ENCODE measurements at places on chromosomes 3 and 15.

GRCh38 chr3:125079675-125080045 lies 23.9 kb upstream of the HEG1 start:
- no peak for DNase-seq

DNA sequence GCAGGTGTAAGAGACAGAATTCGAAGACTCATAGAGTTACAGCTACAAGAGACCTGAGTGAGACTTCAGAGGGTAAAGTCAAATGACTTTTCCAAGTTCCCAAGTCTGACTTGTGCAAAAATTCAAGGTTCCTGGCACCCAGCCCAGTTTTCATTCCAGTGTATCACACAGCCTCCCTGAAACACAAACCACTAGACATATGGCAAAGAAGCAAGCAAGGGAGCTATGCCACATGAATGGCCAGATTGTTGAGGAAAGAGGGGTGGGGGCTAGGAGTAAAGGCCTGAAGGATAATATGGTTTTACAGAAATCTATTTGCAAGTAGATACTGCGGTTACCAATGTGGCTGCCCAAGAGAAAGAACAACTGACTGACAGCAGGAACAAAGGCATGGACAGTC lies 301.2 kb downstream of the MECOM start:
- no peak for DNase-seq

- DNase-seq: no peak
These were observed 519 bp downstream of the ABHD6 start for GRCh38 chr3:58237941-58238681.

DNA sequence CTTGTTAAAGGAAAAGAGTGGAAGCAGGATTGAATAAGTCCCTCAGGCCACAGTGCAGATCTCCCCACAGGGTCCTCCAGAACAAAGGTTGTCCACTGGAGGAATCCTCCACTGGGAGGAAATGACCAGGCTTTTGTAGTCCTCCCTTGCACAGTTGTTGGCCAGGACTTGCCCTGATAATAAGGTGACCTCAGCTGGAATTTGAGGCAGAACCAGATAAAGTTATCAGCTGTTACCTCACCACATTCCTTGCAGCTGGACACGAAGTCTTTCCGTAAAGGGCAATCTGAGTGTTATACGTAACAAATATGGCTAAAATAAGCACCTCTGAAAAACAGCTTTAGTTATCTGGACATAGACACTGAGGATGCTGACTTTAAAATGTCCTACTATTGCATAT lies 83.5 kb upstream of the NAALADL2 start:
- DNase-seq: no peak

DNA sequence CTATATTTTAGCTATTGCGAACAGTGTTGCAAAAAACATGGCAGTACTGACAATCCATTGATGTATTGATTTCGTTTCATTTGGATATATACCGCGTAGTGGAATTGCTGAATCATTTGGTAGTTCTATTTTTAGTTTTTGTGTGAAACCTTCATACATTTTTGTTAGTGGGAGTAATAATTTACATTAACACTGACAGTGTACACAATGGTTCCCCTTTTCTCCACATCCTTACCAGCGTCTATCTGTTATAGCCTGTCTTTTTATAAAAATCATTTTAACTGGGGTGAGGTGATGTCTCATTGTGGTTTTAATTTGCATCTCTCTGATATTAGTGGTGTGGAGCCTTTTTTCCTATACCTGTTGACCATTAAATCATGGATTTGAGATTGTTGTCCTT lies 392.4 kb upstream of the ALCAM start:
- no peak for DNase-seq

DNA sequence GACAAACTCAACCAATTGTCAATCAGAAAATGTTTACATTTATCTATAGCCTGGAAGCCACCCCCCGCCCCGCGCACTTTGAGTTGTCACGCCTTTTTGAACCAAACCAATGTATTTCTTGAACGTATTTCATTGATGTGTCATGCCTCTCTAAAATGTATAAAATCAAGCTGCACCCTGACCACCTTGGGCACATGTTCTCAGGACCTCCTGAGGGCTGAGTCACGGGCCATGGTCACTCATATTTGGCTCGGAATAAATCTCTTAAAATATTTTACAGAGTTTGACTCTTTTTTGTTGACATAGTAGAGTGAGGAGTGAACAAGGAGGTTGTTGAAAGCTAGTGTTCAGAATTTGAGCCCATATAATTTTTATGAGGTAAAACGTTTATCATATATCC lies 6.5 kb downstream of the MCTP2 start:
- no peak for DNase-seq

DNA sequence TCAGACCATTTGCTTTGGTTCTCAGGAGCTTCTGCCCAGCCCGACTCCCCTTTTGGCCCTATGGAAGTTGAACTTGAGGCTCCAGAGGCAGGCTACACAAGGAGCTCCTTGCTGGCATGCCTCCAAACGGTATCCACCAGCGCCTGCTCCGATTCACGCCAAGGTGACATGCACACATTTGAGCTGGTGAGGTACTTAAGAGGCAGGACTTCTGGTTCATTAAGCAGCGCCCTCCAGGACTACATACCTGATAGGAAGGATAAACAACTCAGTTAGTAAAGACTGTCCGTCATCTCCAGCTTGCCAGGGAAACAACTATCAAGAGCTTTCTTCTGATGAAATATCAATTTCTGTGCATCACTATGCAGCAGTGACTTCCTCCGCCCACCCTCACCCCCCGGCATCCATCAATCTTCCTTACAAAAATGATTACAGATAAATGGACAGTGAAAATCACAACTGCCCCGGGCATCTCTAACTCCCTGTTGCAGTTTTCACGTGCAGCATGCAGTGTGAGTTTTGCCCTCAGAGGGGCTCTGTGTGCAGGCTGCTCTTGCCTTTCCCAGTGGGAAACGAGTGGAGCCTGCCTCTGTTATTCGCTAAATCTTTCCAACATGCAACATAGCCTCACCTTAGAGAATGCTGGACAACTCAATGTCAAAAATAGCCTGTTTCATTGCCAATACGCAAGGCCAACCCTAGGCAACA lies 122.9 kb downstream of the ARRDC4 start:
- no peak for DNase-seq

- no peak for DNase-seq
These were observed 71.6 kb upstream of the ZNF280D start for GRCh38 chr15:56804938-56805337.

- DNase-seq: no peak
These were observed 24.9 kb downstream of the VPS13C start for GRCh38 chr15:62035256-62035924.

DNA sequence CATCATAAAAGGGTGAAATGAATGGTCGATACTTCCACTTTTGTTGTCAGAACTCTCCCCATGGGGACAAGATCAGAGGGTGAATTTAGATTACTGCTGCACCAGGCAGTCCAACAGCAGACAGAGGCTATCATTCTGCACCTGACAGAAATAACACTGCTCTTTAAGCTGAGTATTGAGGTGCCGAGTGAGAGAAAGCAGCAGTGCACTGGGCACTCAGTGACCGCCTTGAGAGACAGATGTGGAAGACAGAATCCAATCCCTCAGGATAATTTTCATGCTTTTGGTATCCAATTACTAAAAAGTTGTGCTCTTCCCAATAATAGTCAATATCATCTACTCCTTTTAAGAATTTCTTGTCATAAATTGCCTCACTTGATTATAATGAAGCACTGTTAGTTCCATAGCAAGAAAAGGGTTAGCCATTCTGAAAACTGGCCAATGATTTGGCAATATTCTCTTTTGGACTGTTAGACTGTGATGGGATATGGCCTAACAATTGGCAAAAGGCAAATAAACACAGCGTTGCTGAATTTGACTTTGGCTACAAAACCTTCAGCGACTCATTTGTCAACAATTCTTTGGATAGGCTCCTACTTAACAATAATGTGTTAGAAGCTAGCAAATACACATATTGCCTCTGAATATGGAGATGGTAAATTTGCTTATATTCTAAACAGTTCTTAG lies 5.5 kb downstream of the FGF7 start:
- no peak for DNase-seq

DNA sequence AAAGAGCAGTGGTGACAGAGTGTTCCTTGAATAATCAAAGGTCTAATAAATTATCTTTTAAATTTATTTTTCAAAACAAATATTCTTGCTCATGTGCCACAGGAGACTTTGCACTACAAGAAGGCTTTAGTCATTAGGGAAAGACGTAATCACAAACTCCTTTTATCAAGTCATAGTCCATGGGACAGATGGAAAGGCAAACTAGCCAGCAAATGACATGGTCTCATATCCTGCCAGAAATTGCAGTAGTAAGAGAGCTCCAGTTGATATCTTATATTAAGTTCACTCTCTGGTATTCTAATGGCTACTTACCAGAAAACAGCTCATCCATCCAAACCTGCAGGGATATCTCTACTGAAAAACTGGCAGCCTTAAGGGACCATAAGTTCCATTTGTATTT lies 225.0 kb upstream of the TP63 start:
- DNase-seq: no peak

- peak; percentile 35 for DNase-seq
These were observed 254.6 kb upstream of the SOX14 start for GRCh38 chr3:137509354-137510045.

- DNase-seq: no peak
These were observed 46.1 kb upstream of the TMEM158 start for GRCh38 chr3:45272032-45272810.

- DNase-seq: no peak
These were observed 13.5 kb upstream of the SKIC8 start for GRCh38 chr15:78312957-78313356.

GRCh38 chr3:171374661-171375285 lies 85.4 kb downstream of the TNIK start:
- DNase-seq: no peak

- no peak for DNase-seq
These were observed 155.2 kb downstream of the UACA start for GRCh38 chr15:70608144-70608543.

DNA sequence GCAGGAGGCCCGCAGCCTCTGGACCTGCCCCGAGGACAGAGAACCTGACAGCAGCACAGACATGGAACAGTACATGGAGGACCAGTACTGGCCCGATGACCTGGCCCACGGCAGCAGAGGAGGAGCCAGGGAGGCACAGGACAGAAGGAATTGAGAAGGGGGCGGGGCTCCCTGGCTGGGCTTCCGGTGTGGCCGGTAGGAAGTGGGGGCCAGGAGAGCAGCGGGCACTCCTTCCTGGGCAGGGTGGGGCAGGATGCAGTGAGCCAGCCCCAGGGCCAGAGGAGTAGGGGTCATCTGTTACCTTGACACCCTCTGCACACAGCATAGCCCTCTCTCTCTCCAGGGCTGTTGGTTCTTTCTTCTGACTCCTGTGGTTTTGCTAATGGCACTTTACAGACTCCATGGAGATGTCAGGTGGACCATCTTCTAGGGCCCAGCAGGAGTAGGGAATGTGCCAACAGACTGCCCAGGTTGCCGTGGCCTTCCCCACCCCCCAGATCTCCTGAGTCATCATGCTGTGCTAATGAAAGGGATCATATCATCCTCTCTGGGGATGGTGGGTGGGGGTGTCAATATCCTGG lies 8.6 kb upstream of the ISG20 start:
- no peak for DNase-seq

GRCh38 chr3:70824078-70824477 lies 511.6 kb upstream of the MDFIC2 start:
- DNase-seq: no peak

GRCh38 chr15:74339371-74339770 lies 28.1 kb downstream of the CYP11A1 start:
- DNase-seq: no peak

- DNase-seq: no peak
These were observed 194.7 kb downstream of the LPP start for GRCh38 chr3:188348435-188349244.

DNA sequence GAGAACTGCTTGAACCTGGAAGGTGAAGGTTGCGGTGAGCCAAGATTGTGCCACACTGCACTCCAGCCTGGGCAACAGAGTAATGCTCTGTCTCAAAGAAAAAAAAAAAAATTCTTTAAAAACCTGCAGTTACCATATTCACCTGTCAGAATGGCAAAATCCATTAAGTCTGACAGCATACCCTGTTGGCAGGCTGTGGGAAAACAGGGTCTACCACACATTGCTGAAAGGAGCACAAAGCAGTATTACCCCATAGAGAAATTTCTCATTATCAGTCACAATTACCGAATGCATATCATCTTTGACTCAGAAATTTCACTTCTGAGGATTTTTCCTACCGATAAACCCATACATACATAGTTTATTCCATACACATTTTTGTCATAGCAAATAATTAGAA lies 264.1 kb upstream of the SLCO3A1 start:
- no peak for DNase-seq

DNA sequence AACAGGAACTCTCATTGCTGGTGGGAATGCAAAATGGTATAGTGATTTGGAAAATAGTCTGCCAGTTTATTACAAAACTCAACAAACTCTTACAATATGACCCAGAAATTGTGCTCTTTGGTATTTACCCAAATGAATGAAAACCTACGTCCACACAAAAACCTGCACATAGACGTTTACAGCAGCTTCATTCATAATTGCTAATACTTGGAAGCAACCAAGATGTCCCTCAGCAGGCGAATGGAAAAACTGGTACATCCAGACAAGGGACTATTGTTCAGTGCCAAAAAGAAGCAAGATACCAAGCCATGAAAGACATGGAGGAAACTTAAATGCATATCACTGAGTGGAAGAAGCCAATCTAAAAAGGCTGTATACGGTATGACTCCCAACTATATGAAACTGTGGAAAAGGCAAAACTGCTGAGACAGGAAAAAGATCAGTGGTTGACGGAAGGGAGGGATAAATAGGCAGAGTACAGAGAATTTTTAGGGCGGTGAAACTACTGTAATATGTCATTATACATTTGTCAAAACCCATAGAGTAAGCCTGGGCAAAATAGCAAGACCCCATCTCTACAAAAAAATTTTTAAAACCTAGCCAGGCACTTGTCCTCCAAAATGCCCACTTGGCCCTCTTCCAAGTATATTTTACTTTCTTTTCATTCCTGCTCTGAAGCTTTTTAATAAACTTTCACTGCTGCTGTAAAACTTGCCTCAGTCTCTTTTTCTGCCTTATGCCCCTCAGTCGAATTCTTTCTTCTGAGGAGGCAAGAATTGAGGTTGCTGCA lies 4.9 kb upstream of the MKRN2OS start:
- no peak for DNase-seq

DNA sequence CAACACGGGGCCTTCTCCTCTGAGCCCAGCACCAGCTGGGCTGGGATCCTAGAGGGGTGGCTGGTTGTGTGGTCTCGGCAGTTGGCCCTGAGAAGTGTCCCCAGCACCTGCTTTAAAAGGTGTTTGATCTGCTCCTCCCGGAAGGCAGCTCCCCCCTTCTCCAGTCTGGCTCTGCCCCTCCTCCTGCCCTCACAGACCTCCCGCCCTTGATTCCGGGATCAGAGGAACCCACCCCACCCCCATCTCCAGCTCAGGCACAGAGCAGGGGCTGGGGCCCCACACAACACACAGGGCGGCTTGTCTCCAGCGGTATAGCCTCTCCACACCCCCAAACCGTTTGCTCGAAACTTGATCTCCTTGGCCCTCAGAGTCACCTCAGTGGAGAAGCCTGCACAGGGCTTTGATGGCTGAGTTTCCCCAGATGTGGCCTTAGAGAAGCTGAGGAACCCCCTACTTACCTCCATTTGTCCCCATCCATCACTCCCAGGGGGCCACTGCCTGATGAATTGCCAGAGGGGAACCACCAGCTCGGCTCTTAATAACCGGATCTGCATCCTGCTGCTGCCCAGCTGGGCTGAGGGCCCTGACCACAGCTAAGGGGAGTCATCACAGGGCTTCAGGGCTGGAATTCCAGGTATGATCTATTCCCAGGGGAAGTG lies 6.4 kb upstream of the STRA6 start:
- no peak for DNase-seq
